ENCODE measurements at places on chromosomes 2 and 18.
A peak's percentile ranks its signal among the peaks of the same experiment; 100 is the strongest.

GRCh38 chr2:101356521-101356920 lies 30.8 kb downstream of the CREG2 start:
- H3K4me1 ChIP-seq: peaks cover 17% of the 10 kb centered on the region
- H3K36me3 ChIP-seq: no peaks in the 10 kb centered on the region
- no peak overlapping the region for H3K27ac ChIP-seq
- no peak overlapping the region for H3K4me3 ChIP-seq
- no peak for ATAC-seq

DNA sequence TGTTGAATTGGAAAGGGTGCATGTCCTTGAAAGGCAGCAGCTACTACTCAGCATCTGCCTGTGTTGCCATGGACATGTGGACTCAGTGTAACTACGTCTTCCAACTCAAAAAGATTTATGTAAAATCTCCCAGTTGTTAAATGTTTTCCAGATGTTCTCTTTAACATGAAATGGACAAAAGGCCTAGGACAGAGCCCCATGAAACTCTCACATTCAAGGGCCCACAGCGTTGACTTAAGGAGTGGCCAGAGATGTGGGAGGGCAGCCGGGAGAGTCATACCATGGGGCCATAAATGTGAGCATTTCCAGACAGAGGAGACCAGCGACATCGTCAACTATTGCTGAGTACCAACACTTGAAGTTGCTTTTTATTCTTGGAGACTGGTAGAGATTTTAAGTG lies 9.9 kb downstream of the SLC3A1 start:
- peaks cover 30% of the 10 kb centered on the region for H3K27me3 ChIP-seq
- no peak overlapping the region for H3K4me3 ChIP-seq
- ATAC-seq: no peak
- no peak overlapping the region for H3K27ac ChIP-seq

GRCh38 chr2:42342795-42343241 lies 18.2 kb downstream of the COX7A2L start:
- peaks cover 27% of the 10 kb centered on the region for H3K4me1 ChIP-seq
- no peak for ATAC-seq
- H3K4me3 ChIP-seq: no peak overlapping the region
- H3K36me3 ChIP-seq: peaks cover 66% of the 10 kb centered on the region

DNA sequence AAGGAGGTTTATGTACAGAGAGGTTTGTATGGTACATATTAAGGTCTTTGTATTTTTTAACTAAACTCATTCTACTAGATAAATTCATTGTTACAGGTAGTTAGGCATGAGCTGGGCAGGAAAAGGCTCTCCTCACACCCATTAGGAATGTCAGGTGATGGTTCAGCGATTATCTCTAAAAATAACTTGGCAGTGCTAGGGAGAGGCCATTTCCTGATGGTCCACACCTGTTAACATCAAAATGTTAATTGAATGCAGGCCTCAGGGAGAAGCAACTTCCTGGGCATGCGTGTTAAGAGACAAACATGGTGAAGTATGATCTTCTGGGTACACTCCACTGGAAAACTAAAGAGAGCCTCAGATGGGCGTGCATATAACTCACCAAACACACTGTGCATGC lies 73.6 kb downstream of the ARL6IP6 start:
- ATAC-seq: no peak
- H3K27me3 ChIP-seq: no peaks in the 10 kb centered on the region
- H3K36me3 ChIP-seq: no peaks in the 10 kb centered on the region
- no peak overlapping the region for H3K27ac ChIP-seq
- H3K4me1 ChIP-seq: no peaks in the 10 kb centered on the region

DNA sequence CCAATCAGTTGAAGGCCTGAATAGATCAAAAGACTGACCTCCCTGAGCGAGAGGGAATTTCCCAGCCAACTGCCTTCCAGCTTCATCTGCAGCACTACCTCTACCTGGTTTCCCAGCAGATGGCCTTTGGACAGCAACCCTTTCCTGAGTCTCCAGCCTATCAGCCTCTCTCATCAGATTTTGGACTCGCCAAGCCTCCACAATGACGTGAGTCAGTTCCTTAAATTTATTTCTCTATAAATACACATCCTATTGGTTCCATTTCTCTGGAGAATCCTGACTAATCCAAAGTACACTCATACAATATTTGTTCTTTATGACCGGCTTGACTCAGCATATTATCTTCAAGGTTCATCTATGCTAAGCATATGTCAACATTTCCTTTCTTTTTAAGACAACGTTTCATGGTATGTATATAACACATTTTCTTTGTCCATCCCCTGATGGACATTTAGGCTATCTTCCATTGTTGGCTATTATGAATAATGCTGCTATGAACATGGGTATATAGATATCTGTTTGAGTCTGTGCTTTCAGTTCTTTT lies 294.6 kb downstream of the LRATD1 start:
- no peaks in the 10 kb centered on the region for H3K4me1 ChIP-seq
- no peak overlapping the region for H3K4me3 ChIP-seq
- H3K27ac ChIP-seq: no peak overlapping the region
- ATAC-seq: no peak

- no peak overlapping the region for H3K27ac ChIP-seq
- peaks cover 10% of the 10 kb centered on the region for H3K4me1 ChIP-seq
- peaks cover 28% of the 10 kb centered on the region for H3K27me3 ChIP-seq
- no peak for ATAC-seq
- H3K36me3 ChIP-seq: peaks cover 6% of the 10 kb centered on the region
Observed at GRCh38 chr2:237561221-237561620, 5.2 kb upstream of the PRLH start.

GRCh38 chr2:239328351-239329191 lies 72.2 kb downstream of the HDAC4 start:
- H3K27me3 ChIP-seq: no peaks in the 10 kb centered on the region
- peaks cover 28% of the 10 kb centered on the region for H3K4me1 ChIP-seq
- no peak for ATAC-seq
- H3K36me3 ChIP-seq: peaks cover 13% of the 10 kb centered on the region
- H3K27ac ChIP-seq: no peak overlapping the region

DNA sequence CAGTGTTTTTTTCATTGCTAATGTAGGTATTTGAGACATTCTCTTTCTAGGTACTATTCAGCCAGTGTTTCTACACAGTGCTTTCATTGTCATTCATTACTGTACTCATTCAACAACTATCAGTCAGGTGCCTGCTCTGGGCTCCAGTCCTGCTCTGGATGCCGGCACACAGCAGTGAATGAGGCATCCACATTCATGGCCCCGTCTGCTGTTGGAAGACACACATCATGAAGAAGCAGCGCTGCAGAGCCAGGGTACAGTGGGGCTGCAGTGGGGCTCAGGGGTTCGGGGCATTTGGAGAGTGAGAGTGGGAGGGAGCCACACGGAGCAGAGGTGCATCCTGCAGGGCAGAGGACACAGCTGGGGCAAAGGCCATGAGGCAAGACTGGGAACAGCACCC lies 737.2 kb upstream of the RAB6C start:
- H3K4me3 ChIP-seq: no peak overlapping the region
- H3K4me1 ChIP-seq: no peaks in the 10 kb centered on the region
- peak; percentile 37 for ATAC-seq
- no peaks in the 10 kb centered on the region for H3K36me3 ChIP-seq
- H3K27ac ChIP-seq: no peak overlapping the region

GRCh38 chr2:71711133-71711855 lies 257.9 kb downstream of the DYSF start:
- no peak overlapping the region for H3K27ac ChIP-seq
- H3K4me1 ChIP-seq: no peaks in the 10 kb centered on the region
- peaks cover 25% of the 10 kb centered on the region for H3K27me3 ChIP-seq
- no peaks in the 10 kb centered on the region for H3K36me3 ChIP-seq
- ATAC-seq: no peak
- no peak overlapping the region for H3K4me3 ChIP-seq

DNA sequence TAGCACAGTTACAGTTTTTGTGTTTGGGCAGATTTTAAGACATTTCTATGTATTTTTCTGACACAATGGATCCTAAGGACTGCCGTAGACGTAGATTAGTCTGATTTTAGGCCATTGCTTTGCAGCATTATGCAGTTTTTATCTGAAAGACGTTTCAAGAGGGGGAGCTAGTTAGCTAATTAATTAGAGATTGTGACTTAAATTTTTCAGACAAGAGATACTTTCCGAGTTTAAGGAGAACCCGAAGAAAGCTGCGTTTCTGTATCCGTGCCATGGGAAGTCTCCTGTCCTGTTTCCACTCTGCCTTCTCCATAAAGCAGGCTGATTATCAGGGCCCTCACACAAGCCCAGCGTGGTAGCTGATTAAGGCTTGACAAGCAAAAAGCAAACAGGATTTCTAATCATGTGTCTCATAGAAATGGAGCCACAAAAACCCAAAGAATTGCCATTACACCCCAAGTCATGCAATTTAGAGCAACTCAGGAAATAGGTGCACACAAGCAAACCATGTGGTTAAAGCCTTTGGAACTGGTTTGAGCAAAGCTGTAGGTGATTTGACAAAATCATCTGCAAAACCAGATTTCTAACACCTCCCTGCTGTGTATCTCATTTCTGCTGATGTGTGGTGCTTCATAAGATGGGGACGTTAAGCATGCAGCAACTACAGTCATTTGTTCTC lies 808.1 kb downstream of the RNF144A start:
- no peaks in the 10 kb centered on the region for H3K27me3 ChIP-seq
- no peak overlapping the region for H3K4me3 ChIP-seq
- no peaks in the 10 kb centered on the region for H3K36me3 ChIP-seq
- no peak for ATAC-seq
- no peaks in the 10 kb centered on the region for H3K4me1 ChIP-seq

GRCh38 chr18:63025251-63026090 lies 294.1 kb downstream of the BCL2 start:
- H3K27me3 ChIP-seq: no peaks in the 10 kb centered on the region
- no peak overlapping the region for H3K27ac ChIP-seq
- ATAC-seq: no peak
- no peak overlapping the region for H3K4me3 ChIP-seq
- H3K4me1 ChIP-seq: peaks cover 12% of the 10 kb centered on the region

Data from stimulated activated memory B cell treated with anti-CD40 and anti-IgM and Interleukin-4, amounts not matched to agents 10 μg/mL and 1 μg/mL and 100 μg/mL, for 72 hours (primary cell).